Activated CD8-positive, alpha-beta memory T cell treated with anti-CD3 and anti-CD28 coated beads, Interleukin-2, amount 10 ng/mL, durations not matched to agents 7 days and 5 days (primary cell): ENCODE measurements at places on chromosomes 4 and X. TPM values are rescaled to one million over a fixed set of nuclear protein-coding genes. Genes with fewer than 3 reads are reported as not detected.

GRCh38 chrX:15437724-15438123 is 53.5 kb upstream of the VEGFD start:
- no peak overlapping the region for H3K4me3 ChIP-seq
- H3K27me3 ChIP-seq = peaks cover 12% of the 10 kb centered on the region
- no peak for DNase-seq
- no peak overlapping the region for H3K27ac ChIP-seq
- H3K4me1 ChIP-seq = no peaks in the 10 kb centered on the region

DNA sequence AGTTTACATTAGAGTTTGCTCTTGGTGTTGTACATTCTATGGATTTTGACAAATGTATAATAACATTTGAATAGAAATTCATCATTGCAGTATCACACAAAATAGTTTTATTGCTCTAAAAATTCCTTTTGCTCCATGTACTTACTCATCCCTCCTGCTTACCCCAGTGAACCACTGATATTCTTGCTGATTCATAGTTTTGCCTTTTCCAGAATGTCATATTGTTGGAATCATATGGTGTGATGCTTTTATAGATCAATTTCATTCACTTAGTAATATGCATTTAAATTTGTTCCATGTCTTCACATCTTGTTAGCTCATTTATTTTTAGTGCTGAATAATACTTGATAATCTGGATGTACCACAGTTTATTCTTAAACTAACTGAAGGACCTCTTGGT is 1593.2 kb downstream of the C4orf33 start:
- H3K4me1 ChIP-seq = no peaks in the 10 kb centered on the region
- no peak for DNase-seq
- H3K36me3 ChIP-seq = no peaks in the 10 kb centered on the region
- H3K27ac ChIP-seq = no peak overlapping the region

DNA sequence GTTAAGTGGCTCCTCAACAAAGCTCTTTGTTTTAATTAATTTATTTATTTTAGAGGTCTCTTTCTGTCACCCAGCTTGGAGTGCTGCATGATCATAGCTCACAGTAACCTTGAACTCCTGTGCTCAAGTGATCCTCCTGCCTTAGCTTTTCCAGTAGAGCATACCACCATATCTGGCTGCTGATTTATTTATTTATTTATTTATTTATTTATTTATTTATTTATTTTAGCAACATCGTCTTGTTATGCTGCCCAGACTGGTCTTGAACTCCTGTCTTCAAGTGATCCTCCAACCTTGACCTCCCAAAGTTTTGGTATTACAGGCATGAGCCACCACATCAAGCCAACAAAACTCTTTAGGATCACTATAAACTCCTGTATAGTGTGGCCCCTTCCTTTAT is 15.8 kb upstream of the KLF8 start:
- no peak overlapping the region for H3K27ac ChIP-seq
- no peaks in the 10 kb centered on the region for H3K4me1 ChIP-seq
- no peak overlapping the region for H3K4me3 ChIP-seq

SPACA5 gene
- total RNA-seq = not detected

AGA gene
- total RNA-seq = 18.2 TPM
